Brain pericyte (primary cell): ENCODE measurements at places on chromosomes 13 and 19.
A peak's percentile ranks its signal among the peaks of the same experiment; 100 is the strongest.

DNA sequence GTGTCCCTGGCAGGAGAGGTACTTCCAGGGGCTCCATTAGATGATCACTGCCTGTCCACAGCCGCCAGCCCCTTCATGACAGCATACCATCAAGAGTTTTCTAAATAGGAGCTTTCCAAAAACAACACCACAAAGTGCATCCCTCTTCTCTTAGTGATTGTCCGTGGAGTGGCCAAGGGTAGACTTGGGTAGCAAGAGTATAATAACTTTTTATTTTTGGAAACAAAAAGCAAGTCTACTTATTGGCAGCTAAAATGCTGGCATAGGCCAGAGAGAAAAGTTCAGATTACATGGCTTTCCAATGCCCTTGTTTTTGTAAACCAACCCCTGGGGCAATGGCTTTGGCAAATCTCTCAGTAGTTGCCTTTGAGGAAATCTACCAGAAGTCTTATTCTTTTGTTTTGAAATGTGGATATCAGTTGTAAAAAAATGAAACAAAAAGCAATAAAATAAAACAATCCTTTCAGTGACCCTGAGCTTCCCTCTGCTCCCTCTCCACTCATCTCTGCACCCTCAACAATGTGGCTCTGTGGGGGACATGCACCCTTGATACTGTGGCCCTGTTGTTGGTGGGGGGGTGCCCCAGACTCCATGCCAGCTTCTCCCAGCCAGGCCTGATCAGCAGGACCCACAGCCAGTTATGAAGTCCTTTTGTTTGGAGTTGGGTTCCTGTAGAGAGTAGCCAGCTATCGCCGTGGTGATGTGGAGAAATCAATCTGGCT is 294.1 kb downstream of the DLEU7 start:
- DNase-seq: peak; percentile 56

GRCh38 chr13:45047394-45048310 is 58.3 kb downstream of the GPALPP1 start:
- peak; percentile 37 for DNase-seq

DNA sequence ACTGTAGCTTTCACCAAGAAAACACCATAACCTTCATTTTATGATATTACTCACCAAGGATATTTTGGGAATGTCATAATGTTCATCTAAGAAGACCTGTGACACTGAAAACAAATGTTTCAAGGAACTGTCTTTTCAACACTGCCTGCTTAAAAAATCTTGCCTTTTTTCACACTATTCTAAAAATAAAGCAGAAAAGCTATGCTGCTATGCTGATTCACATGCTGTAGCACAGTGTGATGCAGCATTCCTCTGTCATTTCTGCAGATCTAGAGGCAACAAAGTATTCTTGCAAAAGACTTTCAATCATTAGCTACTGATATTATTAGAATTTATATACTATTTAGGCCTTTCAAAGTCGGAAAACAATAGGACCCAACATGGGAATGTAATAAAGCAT is 525.7 kb downstream of the UQCRFS1 start:
- no peak for DNase-seq

- DNase-seq: no peak
Observed at GRCh38 chr19:7924651-7925170, 1.2 kb downstream of the CTXN1 start.

DNA sequence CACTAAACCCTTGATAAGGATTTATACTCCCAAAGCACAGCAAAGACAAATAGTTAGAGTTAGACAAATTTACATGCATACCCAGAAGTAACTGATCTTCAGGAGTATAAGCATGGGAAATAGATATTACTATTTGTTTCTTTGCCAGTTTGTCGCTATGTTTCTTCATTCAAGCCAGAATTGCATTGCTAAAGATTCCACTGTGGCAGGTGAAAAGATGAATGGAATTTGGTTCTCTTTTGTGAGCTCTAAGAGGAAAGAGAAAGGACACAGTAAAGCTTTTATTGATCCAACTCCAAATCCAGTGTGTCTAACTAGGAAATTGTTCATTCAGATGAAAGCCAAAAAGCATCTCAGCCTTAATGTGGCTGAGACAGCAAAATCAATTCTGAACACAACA is 292.3 kb upstream of the SPRY2 start:
- no peak for DNase-seq

GRCh38 chr13:20654156-20654555 is 49.3 kb upstream of the IL17D start:
- no peak for DNase-seq

- no peak for DNase-seq
Observed at GRCh38 chr13:24122569-24122968, 38.0 kb upstream of the SPATA13 start.
